D341Med (cell line): ENCODE measurements at places on chromosomes 7 and 10.

GRCh38 chr10:58833771-58834561, 321.3 kb downstream of the BICC1 start:
- no peak for DNase-seq

- no peak for DNase-seq
These were observed 11.2 kb upstream of the CALD1 start for GRCh38 chr7:134768243-134768642.

GRCh38 chr7:1392556-1392955, 66.7 kb downstream of the MICALL2 start:
- no peak for DNase-seq

DNA sequence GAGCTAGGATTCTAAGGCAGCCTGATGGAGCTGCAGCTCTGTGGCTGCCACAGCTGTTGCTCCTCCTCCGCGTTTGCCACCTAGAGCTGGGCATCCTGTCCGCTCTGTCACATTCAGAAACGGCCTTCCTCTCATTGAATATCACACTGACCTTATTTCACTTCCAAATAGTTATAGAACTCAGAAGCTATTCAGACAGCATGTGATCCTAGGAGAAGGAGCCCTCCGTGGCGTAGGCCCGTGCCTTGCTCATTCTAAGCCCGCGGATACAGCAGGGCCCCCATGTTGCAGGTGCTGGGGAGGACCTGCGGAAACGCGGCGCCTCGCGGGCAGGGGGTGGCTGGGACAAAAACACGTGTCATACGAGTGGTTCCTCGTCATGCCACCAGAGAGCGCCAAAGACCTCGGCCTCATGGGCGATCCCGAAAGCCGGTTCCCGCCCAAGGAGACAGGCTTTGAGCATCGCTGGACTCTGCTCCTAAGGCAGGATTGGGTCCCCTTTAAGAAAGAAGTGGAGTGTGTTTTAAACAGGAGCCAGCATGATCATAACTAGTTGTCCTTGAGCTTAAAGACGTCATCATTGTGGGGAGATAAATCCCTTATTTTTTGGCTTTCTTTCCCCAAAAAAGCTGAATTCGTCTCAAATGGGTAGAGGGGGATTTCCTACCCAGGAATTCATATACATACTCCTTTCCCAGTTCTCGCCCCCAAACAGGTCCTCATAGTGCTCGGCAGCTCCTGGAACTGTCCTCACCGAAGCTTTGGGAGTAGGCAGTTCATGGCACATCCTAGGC, 17.9 kb upstream of the FIGNL1 start:
- DNase-seq, result peak; percentile 92

- DNase-seq, result no peak
These were observed 667.4 kb upstream of the NRP1 start for GRCh38 chr10:34001831-34002230.
